Mesenchymal stem cell (in vitro differentiated cells and primary cell): ENCODE measurements at places on chromosomes 2 and 18.

DNA sequence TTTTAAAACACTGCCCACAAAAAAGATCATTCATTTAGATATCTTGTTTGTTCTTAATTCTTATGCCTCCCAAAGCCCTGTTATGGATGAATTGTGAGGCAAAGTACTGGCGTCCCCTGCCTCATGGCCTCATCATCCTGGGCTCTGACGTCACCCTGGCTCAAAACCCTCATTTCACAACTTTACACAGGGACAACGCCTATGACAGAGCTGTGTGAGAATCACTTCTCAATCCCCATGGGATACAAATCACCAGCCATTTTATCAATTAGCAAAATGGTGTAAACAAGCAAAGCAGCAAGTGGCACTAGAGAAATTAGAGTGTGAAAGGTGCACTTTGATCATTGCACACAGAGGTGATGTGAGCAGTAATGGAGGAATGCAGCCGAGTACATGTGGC is 16.6 kb downstream of the FHOD3 start:
- peak; percentile 33 for DNase-seq

DNA sequence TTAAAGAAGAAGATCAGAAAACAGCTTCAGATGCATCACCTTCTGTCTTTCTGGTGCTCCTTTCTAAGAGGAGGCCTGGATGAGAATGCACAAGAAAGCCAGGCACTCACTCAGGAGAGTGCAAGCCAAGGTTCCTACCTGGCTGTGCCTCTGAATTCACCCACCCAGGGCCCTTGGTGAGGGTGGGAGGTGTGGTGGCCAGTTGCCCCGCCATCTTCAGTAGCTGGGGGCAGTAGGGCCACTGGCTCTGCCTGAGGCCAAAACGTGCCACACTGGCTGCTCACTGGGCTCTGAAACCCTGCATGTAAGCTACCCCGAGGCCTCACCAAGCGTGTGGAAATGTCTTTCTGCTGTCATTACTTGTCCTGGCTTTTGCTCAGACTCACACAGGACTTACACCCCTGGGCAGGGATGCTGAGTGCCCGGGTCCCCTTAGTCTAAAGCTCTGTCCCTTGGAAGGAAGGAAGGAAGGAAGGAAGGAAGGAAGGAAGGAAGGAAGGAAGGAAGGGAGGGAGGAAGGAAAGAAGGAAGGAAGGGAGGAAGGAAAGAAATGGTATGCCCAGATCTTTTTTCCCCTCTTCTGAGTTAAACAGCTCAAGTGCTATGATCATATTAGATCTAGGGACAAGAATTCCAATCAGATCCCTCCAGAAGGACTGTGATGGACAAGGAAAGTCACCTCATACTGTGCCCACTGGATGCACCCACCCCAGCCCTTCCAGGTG is 8.5 kb upstream of the LBH start:
- no peak for DNase-seq

DNA sequence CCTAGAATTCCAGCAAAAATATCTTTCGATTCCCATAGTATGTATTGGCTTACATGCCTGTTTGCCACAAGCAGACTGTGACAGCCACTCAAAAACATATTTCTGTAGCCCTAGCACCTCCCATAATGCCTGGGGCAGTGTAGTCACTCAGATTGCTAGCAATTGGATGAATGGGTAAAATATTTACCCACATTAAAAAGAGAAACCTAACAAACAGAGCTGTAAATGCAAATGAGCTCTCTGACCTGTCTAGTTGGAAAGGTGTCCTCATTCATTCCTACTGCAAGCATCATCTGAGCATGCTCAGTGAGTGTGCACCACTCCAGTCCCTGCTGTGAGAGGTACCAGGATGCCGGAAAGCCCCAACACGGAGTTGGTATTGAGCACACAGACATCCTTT is 234.0 kb upstream of the RAB12 start:
- DNase-seq: no peak

- DNase-seq: no peak
Observed at GRCh38 chr2:31054842-31055388, 83.3 kb downstream of the GALNT14 start.

DNA sequence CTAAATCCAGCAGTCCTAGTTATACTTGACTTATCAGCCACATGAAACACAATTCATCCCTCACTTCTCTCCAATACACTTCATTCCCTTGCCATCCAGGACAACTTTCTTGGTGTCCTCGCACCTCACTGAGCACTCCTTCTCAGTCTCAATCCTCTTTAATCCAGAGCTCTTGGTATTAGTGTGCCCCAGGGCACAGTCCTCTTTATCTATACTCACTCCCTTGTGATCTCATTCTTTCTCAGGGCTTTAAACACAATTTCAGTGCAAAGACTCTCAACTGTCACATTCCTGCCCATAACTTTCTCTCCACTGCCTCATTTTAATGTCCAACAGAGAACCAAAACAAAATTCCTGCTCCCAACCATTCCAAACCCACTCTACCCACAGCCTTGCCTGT is 60.8 kb upstream of the SPOPL start:
- DNase-seq: no peak

DNA sequence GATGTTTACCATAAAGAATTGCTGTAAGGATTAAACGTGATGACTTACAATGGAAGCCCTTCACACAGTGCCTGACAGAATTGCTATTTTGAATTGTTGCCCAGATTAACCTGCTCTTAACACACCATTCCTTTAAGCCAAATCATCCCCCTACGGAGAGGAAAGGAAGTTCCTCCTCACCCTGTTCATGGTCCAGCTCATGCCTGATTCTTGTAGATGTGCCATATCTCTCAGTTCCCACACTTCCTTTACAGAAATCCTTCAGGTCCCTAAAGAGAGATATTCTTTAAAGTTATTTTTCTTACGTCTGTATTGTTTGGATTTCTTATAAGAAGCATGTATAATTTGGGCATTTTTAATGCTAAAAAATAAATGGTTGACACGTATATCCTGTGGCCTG is 127.5 kb upstream of the DAPL1 start:
- DNase-seq: peak; percentile 16

DNA sequence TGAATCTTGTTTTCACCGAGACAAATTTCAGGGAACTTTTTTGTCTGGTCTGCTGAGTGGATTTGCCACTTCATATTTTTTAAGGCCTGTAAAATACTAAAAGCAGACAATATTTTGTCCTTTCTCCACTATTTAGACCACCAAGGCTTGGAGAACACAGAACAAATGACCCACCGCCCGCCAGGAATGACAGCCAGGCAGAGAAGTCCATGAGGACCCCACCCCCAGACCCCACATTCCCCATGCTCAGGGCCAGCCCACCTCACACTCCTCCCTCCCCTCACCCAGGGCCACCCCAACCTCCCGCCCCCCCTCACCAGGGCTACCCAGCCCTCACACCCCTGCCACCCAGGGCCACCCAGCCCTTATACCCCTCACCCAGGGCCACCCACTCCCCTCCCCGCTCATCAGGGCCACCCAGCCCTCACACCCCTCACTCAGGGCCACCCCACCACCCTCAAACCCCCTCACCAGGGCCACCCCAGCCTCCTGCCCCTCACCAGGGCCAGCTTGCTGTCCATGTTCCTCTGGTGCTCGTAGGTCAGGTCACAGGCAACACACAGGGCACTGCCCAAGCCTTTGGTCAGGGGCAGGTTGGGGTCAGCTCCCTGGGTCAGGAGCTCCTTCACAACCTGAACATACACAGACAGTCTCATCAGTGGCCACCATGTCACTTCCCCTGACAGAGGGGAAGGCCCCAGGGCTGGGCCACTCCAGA is 50.6 kb downstream of the ANKMY1 start:
- DNase-seq: no peak

GRCh38 chr2:226759768-226760167 is 39.9 kb downstream of the IRS1 start:
- no peak for DNase-seq

GRCh38 chr2:156896294-156896693 is 361.2 kb upstream of the GALNT5 start:
- peak; percentile 40 for DNase-seq

- no peak for DNase-seq
Observed at GRCh38 chr2:145887915-145888314, 1368.0 kb upstream of the ZEB2 start.

DNA sequence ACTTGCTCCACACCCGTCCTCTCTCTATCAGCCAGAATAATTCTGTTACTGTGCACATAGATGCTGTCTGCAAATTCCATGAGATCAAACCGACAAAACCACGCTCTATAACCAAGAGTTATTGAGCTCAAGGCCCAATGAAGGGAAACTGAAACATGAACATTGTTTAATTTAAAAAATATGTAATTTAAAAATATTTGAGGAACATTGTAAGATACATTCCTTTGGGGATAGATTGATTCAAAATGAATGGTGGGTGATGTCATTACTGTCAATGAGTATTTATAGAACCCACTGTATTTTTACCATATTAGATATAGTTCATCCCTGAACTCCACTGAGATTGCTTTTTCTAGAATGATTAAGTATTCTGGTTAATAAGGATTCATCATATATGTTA is 50.4 kb downstream of the NCKAP5 start:
- DNase-seq: no peak

DNA sequence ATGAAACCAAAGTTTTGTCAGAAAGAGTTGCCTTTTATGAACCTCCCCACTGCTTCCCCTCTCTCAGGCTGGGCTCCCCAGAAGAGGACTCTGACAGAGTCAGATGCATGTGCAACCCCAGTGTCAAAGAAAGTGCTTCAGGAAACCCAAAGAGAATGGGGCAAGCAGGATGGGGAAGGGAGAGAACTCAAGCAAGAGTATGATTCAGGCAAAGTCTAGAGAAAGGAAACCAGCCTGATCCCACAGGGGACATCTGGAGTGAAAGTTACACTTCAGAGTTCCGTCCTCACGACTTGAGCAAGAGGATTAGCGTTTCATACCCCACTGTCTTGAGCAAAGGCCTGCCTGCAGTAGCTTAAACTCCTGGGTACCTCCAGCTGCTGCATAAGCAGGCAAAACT is 51.8 kb upstream of the EPC2 start:
- DNase-seq: no peak

DNA sequence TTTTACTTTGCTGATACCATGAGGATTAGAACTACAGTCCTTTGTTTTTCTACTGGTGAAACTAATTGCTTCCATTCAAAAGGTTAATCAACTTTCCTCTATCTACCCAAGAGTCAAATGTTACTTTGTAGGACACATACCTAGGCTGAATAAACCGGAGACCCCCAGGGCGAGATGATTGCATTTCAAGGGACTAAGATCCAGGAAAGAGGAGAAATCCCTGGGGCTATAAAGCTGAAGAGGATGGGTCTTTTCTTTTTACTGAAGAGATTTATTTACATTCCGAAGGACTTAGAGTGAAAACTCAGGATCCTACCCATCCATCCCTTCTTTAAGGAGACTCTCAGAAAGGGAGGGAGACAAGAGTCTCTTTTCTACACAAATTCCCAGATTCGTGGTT is 331.9 kb downstream of the CDH19 start:
- DNase-seq: no peak

DNA sequence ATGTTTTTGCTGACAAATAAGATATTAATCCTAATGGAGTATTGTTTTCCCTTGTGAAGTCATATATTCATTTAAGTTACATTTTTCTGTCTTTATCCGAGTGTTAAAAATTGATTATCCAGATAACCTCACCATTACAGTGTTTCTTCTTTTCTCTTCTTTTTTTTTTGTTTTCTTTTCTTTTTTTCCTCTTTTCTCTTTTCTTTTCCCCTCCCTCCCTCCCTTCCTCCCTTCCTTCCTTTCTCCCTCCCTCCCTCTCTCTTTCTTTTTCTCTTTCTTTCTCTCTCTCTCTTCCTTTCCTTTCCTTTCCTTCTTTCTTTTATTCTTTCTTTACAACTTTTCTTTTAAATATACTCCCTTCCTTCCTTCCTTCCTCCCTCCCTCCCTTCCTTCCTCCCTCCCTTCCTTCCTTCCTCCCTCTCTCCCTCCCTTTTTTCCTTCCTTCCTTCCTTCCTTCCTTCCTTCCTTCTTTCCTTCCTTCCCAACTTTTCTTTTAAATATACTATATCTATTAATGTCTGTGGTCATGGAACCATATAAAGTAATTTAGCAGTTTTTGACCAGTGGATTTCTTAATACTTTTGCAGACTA is 40.9 kb downstream of the UBE2E3 start:
- no peak for DNase-seq

DNA sequence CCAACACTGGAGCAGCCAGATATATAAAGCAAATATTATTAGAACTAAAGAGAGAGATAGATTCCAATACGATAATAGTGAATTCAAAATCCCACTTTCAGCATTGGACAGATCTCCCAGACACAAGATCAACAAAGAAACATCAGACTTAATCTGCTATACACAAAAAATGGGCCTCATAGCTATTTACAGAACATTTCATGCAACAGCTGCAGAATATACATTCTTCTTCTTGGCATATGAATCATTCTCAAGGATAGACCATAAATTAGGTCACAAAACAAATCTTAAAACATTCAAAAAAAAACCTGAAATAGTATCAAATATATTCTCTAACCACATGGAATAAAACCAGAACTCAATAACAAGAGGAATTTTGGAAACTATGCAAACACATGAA is 23.8 kb upstream of the BAZ2B start:
- no peak for DNase-seq

DNA sequence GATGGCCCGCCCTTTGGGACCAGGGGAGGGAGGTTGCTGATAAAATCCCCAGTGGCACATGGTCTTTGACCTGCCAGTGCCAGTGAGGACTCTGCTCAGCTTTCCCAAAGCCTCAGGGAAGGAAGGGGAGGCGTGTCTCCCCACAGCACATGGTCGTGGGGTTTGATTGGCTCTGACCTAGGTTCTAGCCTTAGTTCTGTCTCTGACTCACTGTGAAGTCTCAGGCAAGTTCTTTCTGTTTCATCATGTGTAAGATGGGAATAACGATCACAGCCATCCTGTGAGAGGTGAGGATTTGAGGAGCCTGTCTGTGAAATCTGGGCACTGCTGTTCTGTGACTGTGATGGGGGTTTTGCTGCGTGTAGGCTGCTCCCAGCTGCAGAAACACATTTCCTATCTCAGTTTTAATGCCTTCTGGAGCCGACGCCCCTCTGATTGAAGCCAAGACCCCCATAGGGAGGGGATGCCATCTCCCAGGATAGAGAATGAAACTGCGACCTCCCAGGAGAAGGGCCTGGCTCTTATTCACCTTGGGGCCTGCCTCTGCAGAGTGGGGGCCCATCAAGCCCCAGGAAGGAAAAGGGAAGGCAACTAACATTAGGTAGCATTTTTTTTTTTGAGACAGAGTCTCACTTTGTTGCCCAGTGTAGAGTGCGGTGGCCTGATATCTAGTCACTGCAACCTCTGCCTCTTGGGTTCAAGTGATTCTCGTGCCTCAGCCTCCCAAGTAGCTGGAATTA is 84.0 kb downstream of the DDX1 start:
- DNase-seq: peak; percentile 26
